ENCODE measurements at places on chromosomes 1 and 21.

GRCh38 chr1:248243204-248243603 lies 12.0 kb downstream of the OR2M4 start:
- no peak for DNase-seq

- DNase-seq: no peak
These were observed 143.4 kb upstream of the KCNK2 start for GRCh38 chr1:214939180-214939579.

DNA sequence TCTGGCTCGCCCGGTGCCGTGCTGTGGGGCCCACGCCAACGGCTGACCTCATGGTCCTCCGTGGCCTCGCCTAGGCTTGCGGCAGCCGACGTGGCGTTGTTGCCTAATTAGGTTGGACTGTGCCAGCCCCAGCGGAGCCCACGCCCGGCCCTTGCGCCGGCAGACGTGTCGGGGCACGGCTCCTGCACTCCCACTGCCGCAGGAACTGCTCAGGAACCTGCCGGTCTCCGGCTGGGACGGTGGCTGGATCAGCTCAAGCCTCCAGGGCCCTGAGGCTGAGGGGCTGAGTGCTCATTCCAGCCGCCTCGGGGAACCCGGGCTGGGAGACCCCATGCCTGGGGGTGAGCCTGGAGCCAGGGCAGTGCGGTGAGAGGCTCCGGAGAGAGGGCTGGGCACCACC lies 16.1 kb upstream of the PEX10 start:
- no peak for DNase-seq

DNA sequence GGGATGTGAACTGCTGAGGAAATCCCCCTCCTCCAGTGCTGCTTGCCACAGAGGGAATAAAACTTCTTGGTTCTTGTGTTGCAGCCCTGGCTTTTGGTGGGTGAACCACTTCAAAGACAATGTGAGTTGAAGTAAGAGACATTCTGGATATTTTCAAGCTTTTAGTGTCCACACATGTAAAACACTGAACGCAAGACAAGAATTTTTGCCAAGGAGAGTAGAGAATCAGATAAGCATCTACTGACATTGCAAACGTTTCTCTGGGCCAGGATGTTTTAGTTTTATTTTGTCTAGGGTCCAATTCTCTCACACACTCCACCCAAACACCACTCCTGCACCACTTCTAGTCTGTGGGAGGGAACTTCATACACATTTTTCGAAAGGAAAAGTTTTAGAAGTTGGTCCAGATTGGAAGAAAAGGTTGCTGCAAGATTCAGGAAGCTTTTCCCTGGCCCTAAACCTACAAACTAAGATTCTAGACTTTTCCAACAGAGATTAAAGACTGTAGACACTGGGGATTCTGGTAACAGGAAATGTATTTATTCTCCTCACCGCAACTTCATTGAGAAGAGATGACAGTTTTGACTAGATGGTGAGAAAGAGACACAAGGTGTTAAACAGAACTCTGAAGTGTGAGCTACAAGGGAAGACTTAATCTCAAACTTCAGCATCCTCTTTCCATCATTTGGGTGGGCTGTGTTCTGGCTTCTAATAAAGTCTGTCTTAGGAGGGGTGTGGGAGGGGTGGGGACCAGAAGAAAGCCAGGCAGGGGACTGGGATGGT lies 16.1 kb downstream of the FASLG start:
- no peak for DNase-seq

All from stimulated activated CD8-positive, alpha-beta memory T cell treated with anti-CD3 and anti-CD28 coated beads, Interleukin-7, amount 100 ng/mL, for 1 hour (primary cell).